Activated T-helper 9 cell treated with anti-CD3 and anti-CD28 coated beads, Interleukin-2, amount 50 U/mL, for 16 hours (primary cell): ENCODE measurements at places on chromosomes 11 and 22.

- no peak for DNase-seq
Measured at GRCh38 chr22:29782061-29782845, 15.1 kb downstream of the UQCR10 start.

GRCh38 chr11:65433657-65434056 is 11.1 kb downstream of the NEAT1 start:
- no peak for DNase-seq

- DNase-seq: no peak
Measured at GRCh38 chr22:49297286-49297870, 530.3 kb downstream of the BRD1 start.

GRCh38 chr11:111417766-111418435 is 38.8 kb upstream of the POU2AF1 start:
- DNase-seq: no peak

- no peak for DNase-seq
Measured at GRCh38 chr11:17743808-17744119, 9.2 kb downstream of the KCNC1 start.

DNA sequence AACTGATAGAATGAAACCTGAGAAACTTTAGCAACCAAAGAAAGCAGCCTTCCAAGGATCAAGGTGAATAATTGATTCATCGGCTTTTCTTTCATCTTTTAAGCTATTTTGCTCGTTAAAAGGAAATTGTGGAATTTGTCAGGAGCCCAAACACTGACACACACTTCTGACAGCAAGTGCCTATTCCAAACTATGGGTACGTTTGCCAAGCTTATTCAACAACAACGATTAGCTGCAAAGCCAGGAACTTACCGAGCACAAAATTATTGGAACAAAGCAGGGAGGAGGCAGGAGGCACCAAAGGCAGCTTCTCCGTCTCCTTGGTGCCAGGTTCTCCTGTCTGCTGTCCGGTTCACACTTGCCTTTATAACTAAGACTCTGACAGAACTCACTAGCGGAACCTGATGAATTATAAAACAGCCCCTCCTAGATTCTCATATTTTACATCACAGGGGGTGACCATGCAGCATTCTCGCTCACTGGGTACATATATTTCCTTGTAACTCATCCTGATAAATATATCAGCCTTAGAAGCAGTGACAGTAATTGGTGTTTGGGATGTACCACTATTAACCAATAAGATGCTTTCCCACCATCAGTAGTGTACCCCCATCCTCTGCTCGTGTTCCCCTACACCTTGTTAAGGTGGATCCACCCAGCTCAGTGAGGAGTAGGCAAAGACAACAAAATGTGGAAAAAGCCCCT is 395.9 kb upstream of the CCDC90B start:
- no peak for DNase-seq

- DNase-seq: no peak
Measured at GRCh38 chr11:20327377-20327935, 36.1 kb upstream of the HTATIP2 start.

GRCh38 chr11:64687643-64688533 is 35.1 kb downstream of the NRXN2 start:
- no peak for DNase-seq

DNA sequence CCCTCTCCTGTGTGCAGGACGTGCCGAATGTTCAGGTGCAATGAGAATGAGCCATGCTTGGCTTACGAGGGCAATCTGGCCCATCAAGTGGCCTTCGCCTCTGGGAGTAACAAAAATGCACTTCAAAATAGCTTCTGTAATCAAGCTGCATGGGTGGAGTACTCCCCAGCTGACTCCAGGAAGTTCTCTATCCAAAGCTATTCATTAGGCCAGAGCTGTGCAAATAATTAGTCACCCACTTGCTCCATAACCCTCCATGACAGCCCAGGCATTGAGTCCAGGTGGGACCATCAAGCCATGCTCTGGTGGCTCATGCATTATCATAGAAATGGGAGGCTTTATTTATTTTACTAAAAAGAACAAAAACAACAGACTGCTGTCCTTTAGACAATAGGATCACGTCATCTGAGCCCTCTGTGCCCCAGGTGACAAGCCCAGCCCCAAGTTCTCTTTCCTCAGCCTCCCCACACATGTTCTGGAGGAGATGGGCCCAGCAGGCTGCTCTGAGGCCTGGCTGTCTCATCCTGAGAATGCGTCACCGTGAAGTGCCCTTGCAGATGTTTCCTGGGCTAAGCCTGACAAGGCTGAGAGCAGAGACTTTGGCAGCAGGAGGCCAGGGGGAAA is 244.7 kb downstream of the ETS1 start:
- peak; percentile 48 for DNase-seq

GRCh38 chr11:70824605-70825245 is 426.4 kb downstream of the CTTN start:
- DNase-seq: no peak

- DNase-seq: no peak
Measured at GRCh38 chr11:85903406-85903805, 48.2 kb downstream of the CCDC83 start.

GRCh38 chr22:19289475-19290161 is 1.9 kb downstream of the CLTCL1 start:
- DNase-seq: no peak

DNA sequence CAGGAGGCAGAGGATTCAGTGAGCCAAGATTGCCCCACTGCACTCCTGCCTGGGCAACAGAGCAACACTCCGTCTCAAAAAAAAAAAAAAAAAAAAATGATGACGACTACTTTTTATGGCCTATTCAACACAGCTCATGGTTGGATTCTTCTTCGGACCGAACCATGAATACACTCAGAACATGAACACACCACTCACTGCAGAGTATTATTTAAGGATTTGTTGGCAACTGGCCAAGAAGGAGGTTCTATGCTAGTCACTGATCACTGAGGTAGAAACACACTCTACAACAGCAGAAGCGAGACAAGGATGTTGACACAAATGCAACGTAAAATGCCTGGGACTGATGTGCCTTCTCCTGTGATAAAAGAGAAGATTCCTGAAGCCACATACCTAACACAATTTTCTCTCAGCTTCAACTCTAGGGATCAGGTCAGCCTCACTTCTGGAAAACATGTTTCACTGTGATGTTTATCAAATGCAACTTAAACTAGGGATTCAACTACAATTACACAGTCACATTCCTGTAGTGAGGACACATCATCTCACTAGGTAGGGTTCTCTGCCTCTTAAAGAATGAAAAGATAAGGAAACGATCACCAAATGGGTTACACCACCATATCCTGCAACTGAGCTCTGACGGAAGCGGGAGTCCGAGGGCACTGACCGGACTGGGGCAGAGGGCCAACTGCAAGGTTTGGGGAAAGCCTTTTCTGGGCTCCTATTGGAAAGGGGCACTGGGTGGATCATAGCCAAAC is 82.5 kb downstream of the SGSM3 start:
- no peak for DNase-seq

DNA sequence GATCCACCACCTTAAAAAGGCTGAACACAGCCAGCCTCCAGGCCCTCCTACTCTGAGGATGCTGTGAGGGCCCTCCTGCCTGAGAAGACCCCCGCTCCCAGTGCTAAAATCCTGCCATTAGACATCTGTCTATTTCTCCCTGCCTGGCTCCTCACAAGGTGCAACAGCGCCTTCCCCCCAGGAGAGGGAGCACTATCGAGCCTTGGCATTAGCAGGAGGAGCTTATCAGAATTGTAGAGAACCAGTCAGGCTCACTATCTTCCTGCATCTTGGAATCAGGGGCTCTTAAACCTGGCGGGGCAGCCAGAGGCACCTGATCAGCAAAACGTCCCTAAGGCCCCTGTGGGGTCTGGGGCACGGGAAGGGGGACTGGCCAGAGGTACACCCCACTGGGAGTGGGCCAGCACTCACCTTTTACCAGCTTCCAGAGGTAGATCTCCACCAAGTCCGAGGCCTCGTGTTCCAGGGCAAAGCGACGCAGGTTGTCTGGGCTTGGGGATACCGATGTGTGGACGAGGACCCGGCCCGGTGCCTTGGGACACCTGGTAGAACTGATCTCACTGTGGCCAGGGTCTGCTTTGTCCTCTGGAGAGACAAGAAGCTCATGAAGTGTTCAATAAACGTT is 28.7 kb downstream of the CHRDL2 start:
- DNase-seq: peak; percentile 26

DNA sequence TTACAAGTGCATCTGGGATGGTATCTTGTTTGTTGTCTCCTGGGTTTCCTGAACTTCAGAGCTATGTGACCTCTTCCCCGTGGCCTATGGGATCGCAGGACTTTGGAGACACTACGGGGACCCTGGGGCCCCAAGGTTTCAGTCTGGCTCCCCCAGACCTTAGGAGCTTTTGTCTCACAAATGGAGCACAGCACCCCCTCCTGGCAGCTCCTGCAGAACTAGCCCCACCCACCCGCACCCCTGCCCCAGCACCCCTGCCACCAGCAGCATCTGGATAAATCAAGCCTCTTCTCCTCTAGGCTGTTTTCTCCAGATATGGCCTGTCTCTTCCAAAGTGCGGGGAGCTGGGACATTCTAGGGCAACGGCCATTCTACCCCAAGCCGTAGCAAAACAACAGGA is 10.4 kb downstream of the RCOR2 start:
- peak; percentile 25 for DNase-seq

DNA sequence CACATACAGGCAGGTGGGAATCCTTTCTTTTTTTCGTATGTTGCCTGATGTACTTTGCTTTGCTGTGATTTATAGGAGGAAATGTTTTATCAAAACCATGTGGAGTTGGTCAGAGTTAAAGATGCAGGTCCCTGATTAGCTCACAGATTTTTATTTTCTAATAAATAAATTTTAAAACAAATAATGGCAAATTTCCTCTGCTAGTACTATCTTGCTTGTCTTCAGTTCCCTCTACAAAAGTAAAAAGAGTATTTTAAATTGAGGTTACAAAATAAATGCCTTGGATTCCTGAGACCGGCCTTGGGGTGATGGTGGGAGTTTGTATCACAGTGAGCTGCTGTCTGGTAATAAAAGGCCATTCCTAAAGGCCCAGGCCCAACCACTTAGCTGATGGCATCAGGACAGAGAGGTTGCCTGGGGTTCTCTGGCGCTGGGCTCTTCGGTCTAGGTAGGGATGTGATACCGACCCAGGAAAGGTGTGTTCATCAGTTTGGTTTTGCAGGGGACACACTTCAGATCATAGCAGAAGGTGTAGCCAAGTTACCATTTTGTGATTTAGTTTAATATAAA is 129.0 kb downstream of the TBC1D22A start:
- DNase-seq: no peak

DNA sequence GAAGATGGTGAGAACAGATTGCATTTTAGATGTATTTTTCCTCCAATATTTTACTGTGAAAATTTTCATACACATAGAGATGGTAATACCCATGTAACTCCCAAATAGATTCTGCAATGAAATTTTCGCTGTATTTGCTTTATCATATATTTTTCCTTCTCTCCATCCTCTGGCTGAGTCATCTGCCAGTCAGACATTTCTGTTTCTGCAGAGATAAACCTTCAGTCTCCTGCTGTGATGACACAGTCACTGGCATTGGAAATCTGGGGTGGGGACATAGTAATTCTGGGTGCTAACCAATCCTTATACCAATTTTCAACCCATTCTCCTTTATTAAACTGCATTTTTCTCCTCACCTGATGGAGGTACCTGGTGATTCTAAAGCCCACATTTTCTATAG is 33.7 kb downstream of the SVIP start:
- no peak for DNase-seq

DNA sequence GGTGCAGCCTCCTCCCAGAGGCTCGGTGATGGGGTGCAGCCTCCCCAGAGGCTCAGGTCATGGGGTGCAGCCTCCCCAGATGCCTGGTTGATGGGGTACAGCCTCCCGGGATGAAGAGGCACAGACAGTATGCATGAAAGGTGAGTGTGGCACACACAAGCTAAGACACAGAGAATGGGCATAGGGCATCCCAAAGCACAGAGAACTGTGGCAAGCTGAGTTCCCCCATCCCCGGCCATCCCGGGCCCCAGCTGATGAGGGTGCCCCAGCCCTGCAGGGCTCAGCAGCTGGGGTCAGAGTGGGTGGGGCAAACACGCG is 4.8 kb upstream of the SYT8 start:
- DNase-seq: no peak

- no peak for DNase-seq
Measured at GRCh38 chr11:32088117-32088941, 2.5 kb upstream of the RCN1 start.

- no peak for DNase-seq
Measured at GRCh38 chr11:26201411-26201810, 130.5 kb upstream of the ANO3 start.

- DNase-seq: no peak
Measured at GRCh38 chr11:45484326-45484883, 181.0 kb downstream of the CHST1 start.

DNA sequence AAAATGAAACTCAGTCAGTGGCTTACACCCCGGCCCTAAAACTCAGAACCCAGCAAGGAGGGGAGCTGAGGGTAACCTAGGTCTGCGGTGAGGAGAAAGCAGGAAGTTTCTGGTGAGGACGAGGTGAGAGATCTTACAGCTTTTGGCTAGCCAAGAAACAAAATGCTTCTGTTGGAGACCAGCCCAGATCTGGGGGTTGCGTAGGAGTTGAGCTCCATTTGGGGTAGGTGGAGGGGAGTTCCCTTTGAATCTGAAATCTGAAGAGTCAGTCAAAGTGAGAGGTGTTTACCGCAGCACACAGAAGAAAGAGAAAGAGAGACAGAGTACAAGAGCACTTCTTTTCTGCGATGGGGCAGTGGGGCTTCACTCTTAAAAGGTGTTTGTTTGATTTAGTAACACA is 29.6 kb downstream of the EHF start:
- DNase-seq: peak; percentile 65

DNA sequence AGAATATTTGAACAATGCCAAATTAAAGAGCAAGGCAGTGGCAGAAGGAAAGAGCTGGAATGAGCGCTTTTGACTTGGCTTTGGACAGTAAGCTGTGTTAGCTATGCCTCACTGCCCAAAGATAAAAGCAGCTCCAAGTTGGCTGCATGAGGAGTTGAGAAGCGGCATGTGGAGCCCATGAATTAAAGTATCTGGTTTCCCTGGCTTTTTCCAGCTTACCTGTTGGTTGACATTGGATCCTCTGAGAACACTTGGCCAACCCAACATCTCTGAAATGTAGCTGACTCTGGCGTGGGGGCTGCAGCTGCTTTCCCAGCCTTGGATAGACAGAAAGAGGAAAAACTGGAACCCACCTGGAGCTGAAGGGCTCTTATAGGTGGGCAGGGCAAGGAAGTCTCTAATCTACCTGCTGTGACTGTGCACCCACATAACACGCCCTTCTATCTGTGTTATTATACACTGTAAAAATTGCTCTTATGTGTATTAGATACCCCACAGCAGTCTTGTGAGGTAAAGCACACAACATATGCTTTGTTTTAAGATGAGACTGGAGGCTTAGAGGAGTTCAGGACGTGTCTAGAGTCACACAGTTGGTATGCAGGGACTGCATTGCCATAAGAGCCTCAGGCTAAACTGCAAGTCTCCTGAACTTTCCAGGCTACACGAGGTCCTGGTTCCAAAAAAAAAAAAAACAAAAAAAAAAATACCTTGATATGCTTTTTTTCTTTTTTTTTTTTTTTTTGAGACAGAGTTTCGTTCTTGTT is 5.8 kb downstream of the UBASH3B start:
- no peak for DNase-seq

- DNase-seq: no peak
Measured at GRCh38 chr11:115672999-115673411, 168.8 kb upstream of the CADM1 start.

GRCh38 chr11:121889931-121890330 is 226.1 kb downstream of the BLID start:
- DNase-seq: no peak
